Nucleus accumbens (tissue), 56 donors: ENCODE measurements at places on chromosomes 1 and 21.

GRCh38 chr1:201880928-201881571, 7.6 kb upstream of the SHISA4 start:
- DNase-seq: no peak

- DNase-seq: no peak
Measured at GRCh38 chr1:90955769-90956168, 66.1 kb downstream of the ZNF644 start.

DNA sequence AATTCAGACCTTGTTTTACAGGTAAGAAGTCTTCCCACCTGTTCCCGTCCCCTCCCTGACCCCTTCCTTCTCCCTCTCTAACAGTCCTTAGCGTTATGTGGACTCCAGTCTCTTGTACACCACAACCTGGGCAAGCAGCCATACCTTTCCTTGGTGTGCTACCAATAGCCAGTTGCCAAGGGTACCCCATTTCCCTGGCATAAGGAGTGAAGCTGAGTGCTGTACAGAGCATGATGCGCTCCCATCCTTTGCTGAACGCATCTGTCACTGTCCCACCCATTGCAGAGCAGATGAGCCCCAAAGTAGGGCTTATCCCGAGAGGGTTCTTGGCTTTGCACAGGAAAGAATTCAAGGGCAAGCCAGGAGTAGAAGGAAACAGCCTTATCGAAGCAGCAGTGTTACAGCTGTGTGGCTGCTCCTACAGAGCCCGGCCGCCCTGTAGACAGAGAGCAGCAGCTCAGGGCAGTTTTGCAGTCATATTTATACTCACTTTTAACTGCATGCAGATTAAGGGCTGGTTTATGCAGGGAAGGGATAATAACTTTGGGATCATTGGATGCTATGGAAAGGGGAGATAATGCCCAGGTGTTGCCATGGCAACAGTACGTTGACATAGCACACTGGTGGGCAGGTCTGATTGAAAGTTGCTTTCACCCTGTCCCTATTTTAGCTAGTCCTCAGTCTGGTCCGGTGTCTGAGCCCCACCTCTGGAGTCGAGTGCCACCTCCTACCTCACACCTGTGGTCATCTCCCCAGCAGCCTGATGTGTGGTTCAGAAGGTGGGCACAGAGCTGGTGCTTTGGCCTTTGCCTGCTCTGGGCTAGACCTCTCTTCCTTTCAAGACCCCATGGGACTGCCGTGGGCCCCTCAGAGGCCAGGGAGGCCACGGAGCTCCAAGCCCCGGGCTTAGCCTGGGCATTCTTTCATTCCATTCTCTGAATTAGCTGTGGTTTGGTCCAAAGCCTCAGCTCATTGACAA, 5.1 kb downstream of the FHAD1 start:
- no peak for DNase-seq

DNA sequence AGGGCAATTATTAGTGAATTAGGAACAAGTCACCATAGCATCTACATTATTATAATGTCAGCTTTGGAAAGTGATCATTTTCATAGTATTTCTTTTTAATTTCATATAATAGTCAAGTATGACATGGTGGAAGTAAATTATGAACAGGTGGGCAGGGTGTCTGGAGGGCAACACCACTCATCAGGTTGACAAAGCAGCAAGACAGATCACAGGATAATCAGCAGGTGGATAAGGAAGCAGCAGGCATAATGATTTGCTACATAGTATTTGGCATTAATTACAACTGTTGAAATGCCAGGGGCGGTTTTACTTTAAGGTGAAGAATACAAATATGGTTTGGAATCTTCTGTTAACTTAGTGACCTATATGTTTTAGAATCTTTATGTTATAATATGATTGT, 1342.2 kb downstream of the PLA2G4A start:
- DNase-seq: no peak

DNA sequence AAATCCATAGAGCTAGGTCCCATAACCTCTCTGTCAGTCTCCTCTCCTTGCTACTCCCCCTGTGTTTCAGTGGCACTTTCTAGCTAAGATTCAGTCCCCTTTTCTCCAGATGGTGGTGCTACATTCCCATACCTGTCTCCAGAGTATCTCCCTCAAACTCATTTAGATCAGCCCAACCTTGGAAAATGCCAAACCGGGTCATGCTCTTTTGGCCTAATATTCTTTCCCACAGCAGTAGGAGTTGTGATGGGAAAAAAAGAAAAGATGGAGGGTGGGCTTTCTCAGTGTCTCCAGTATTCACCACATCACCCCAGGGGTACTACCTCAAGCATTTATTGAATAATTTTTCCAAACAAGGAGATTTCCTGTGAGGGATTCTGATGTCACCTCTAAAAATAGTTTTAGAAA, 3.2 kb upstream of the RXFP4 start:
- DNase-seq: no peak

DNA sequence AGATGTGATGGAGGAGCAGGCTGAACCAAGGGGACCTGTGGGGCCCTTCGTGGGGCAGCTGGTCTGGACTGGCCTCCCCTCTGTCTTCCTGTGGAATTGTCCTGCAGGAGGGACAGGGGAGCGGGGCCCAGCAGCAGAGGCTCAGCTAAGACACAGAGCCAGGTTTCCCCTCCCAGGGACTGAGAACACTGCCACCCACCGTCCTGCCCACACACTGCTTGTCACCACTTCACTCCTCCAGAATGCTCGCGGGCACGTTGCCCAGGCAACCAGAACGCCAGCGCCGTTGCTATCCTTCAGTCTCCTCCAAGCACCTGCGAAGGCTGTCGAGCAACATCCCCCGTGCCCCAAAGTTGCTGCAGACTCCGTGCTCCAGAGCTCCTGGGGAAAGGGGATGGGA, 46.4 kb downstream of the AJAP1 start:
- peak; percentile 76 for DNase-seq
